Non-pigmented ciliary epithelial cell (primary cell): ENCODE measurements at places on chromosomes 6 and 20.

GRCh38 chr20:20363799-20364592 lies 3.9 kb upstream of the INSM1 start:
- DNase-seq, result no peak

DNA sequence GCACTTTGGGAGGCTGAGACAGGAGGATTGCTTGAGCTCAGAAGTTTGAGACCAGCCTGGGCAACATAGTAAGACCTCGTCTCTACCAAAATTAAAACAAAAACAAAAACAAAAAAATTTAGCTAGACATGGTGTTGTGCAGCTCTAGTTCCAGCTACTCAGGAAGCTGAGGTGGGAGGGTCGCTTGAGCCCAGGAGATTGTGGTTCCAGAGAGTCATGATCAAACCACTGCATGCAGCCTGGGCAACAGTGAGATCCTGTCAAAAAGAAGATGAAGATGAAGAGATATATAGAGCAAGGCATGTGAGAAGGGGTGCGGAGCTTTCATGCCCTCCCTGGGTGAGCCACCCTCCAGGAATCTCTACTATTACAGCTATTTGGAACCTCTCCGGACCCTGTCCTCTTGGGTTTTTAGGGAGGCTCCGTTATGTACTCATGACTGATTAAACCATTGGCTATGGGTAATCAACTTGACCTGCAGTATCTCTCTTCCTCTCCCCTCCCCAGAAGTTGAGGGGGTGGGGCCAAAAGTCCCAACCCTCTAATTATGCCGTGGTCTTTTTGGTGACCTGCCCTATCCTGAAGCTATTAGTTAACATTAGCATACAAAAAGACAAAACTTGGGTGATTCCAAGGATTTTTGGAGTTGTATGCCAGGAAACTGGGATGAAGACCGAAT lies 9.0 kb downstream of the POLH start:
- no peak for DNase-seq

- DNase-seq, result no peak
These were observed 24.7 kb downstream of the SRPK1 start for GRCh38 chr6:35896228-35896627.

- DNase-seq, result no peak
These were observed 19.2 kb upstream of the STK38 start for GRCh38 chr6:36566418-36566905.

DNA sequence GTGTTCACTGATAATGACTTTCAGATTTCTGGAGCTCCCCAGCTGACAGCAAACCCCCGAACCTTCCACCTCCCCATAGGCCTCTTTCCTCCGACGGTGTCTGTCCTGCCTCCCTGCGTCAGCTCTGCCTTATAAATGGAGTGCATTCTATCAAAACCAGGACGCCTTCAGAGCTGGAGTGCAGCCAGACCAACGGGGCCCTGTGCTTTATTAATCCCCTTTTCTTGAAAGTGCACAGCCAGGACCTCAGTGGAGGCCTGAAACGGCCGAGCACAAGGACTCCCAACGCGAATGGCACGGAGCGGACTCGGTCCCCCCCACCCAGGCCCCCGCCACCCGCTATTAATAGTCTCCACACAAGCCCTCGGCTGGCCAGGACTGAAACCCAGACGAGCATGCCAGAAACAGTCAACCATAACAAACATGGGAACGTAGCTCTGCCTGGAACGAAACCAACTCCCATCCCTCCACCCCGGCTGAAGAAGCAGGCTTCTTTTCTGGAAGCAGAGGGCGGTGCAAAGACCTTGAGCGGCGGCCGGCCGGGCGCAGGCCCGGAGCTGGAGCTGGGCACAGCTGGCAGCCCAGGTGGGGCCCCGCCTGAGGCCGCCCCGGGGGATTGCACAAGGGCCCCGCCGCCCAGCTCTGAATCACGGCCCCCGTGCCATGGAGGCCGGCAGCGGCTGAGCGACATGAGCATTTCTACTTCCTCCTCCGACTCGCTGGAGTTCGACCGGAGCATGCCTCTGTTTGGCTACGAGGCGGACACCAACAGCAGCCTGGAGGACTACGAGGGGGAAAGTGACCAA lies 42.3 kb upstream of the NAA20 start:
- DNase-seq, result peak; percentile 89
